ENCODE measurements at places on chromosomes 1 and 21.

DNA sequence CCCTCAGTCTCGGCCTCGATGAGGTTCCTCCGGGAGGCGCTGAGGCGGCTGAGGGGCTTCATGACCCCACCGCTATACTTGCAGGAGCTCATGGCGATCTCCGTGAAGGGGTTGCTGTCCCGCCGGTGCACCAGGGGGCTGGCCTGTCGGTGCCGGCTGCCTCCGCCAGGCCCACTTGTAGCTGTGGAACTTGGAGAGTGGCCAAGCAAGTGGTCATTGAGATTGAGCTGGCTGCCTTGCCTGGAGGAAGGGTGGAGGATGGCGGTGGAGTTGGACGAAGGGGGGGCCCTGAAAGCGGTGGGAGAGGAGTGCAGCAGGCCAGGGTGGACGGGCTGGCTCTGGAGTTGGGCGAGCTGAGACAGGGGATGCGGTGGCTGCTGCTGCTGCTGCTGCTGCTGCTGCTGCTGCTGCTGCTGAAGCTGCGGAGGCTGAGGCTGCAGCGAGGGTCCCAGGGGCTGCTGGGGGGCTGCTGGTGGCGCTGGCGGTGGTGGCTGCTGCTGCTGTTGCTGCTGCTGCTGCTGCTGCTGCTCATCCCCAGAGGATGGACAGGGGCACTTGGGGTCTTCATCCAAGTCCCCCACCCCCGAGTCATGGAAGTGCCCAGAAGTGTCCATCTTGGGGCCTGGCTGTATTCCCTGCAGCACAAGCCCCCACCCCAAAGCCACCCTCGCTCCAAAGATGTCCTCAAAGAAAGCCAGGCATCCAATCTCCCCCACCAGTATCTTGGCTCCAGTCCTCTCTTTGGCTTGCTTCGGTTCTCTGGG lies 548 bp downstream of the KCNN3 start:
- peak; percentile 37 for DNase-seq

DNA sequence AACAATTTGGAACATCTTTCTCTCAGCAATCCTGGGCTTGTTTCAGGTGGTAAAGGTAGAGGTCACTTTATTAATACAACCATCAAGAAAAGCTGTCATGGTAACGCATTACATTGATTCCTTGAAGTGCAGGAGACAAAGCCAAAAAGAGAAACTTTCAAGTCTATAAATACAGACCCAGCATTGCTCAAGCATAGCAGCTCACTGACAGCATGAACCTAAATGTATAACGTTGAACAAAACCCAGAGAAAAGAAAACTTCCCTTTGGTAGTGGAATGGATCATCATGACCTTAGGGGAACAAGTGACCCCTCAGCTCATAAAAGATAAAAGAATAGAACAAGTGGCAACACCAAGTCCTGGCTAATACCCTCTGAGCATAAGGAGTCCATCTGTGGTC lies 332.2 kb downstream of the NTNG1 start:
- no peak for DNase-seq

DNA sequence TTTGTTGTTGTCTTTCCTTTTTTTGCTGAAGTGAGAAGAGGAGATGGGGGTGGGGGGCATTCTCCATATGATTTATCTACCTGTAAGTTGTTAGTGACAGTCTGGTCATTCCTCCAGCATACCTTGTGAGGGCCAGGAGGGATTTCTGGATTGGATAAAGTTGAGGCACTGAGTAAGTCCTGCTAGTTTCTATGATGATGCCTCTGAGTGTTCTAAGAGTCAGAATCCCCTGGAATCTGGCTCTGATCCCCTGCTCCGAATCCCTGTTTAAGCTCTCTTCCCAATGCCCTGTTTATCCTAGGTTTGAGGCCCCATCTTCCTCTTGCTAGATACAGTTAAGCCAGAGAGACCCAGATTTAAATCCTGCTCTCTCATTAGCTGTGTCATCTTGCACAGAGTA lies 83.2 kb upstream of the HOOK1 start:
- no peak for DNase-seq

DNA sequence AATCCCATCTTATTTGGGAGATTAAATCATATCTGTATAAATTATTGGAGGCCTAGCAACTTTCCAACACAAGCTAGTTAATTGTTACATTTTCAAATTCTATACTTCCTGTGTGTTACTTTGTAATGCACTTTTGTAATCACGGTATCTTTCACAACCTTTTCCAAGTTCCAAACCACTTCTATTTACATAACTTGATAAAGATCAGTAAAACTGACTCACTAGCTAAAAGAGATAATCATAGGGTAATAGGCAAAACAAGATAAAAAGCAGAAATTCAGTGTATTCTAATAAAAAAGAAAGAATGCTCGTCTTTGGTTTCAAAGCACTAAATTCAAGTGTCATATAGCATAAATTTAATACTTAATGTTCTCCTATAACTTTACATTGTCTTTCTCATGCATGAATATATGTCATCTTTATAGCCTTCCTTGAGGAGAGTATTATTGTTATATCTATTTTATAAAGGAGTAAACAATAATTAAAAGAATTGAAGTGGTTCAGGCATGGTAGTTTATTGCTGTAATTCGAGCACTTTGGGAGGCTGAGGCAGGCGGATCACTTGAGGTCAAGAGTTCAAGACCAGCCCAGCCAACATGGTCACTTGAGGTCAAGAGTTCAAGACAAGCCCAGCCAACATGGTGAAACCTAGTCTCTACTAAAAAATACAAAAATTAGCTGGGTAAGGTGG lies 66.4 kb downstream of the RGS13 start:
- DNase-seq: no peak

DNA sequence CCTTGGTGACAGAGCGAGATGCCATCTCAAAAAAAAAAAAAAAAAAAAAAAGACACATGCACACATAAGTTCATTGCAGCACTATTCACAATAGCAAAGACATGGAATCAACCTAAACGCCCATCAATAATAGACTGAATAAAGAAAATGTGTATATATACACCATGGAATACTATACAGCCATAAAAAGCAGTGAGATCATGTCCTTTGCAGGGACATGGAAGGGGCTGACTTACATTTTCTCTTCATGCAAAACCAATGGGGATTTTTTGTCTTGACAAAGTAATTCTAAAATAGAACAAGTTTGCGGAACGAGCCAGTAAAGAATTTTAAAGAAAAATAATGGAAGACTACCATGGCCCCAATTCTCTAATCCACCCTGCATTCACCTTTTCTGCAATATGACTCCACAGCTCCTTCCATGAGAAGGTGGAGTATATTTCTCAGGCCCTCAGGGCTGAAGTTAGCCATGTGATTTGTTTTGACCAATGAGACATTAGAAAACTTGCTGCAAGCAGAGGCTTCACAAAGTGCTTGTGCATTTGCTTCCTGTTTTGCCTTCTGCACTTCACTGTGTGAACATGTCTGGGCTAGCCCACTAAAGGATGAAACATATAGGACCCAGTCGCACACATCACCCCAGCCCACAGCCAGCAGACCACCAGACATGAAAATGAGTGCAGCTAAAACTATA lies 78.8 kb upstream of the NR5A2 start:
- no peak for DNase-seq

- peak; percentile 22 for DNase-seq
Measured at GRCh38 chr1:24427545-24427862, 11.9 kb downstream of the NIPAL3 start.

GRCh38 chr1:93757256-93758036 lies 75.8 kb upstream of the BCAR3 start:
- DNase-seq: no peak

- no peak for DNase-seq
Measured at GRCh38 chr1:2506007-2506860, 20.2 kb downstream of the PANK4 start.

GRCh38 chr21:44299085-44299457 lies 782 bp upstream of the PFKL start:
- DNase-seq: no peak

GRCh38 chr1:225228871-225229303 lies 199.0 kb downstream of the LBR start:
- no peak for DNase-seq

- DNase-seq: no peak
Measured at GRCh38 chr1:78619446-78619802, 824 bp upstream of the IFI44L start.

GRCh38 chr1:201090541-201090940 lies 21.7 kb downstream of the CACNA1S start:
- DNase-seq: no peak

GRCh38 chr1:25766721-25767436 lies 33.1 kb upstream of the SELENON start:
- DNase-seq: no peak

GRCh38 chr1:6614019-6614928 lies 743 bp downstream of the PHF13 start:
- no peak for DNase-seq

DNA sequence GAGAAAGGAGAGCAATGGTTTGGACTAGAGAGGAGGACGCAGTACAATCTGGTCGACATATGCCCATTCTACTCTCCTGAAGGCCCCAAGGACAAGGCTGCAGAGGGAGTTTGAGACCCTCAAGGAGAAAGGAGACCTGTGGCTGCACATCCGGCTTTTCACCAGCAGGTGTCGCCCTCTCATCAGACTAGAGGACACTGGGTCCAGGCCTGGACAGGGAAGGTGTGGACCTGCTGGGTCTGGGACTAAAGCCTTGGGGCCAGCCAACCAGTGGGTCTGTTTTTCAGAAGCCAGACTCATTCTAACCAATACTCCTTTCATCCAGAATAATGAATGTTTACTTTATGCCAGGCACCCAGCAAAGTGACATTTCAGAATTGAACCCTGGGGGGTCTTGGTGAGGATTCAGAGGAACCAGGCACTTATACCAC lies 5.0 kb downstream of the SRARP start:
- DNase-seq: no peak

GRCh38 chr1:43541721-43542401 lies 11.2 kb downstream of the PTPRF start:
- DNase-seq: no peak

DNA sequence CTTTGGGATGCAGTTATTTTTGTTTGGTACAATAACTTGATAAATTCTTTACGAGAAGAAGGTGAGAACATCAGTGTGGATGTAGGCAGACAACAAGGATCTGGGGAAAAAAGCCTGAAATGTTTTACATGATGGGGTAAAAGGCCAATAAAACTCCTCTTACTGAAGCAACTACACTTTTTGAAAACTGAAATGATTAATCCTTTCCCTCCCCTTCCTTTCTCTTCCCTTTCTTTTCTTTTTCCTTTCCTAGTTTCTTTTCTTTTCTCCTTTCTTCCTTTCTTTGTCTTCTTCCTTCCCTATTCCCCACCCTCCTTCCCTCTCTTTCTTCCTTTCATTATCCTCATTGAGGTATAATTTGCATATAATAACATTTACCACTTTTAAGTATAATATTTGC lies 24.6 kb downstream of the F5 start:
- DNase-seq: no peak

- no peak for DNase-seq
Measured at GRCh38 chr1:173134029-173134428, 73.1 kb downstream of the TNFSF4 start.

DNA sequence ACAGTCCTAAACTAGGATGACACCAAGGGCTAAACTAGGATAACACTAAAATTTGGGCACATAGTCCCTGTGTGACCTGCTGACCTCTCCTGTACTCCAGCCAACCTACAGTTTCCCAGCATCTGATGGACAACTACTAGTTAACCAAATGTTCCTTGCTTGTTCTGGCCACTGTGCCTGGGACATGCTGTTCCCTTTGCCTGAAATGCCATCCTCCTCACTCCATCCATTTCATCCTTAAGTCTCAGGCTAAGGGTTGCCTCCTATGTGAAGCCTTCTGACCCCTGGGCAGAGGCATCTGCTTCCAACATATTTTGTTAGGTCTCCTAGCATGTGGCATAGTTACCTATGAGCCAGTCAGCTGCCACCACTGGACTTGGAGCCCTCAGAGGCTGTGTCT lies 204.9 kb upstream of the JUN start:
- DNase-seq: no peak

DNA sequence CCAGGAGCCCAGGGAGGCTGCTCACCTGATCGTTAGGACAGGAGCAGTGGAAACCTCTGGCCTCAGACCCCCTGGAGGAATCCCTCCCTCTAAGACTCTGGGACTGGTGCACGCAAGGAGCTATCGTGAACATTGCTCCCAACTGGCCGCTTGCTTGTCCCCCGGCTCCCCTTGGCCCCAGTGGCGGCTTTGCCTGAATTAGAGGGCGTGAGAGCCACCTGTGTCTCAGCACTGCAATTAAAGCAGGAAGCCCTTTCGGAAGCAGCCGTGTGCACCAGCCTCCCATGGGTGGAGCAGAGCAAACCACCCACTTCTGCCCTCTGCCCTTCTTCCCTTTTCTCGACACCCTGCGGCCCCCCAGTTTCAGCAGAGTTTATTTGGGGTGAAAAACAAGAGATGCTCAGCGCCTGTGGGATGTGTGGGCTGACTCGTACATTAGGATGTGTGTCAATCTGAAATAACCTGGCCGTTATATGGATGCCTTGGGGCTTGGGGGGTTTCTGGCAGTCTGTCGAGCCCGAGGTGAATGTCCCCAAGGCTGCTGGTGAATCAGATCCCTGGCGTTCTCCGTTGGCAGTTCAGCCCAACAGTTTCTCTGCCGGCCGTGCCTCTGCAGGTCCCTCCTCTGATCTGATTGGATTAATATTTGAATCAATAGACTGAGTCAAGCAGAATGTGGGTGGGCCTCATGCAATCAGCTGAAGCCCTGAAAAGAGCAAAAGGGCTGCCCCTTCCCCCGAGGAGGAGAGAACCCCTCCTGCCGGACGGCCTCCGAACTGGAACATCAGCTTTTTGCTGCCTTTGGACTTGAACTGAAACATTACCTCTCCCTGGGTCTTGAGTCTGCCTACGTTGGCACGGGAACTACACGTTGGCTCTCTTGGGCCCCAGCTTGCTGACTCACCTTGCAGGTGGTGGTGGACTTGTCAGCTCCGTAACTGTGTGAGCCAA lies 7.3 kb upstream of the UMODL1 start:
- no peak for DNase-seq

- no peak for DNase-seq
Measured at GRCh38 chr21:17613242-17613676, 558 bp upstream of the BTG3 start.

DNA sequence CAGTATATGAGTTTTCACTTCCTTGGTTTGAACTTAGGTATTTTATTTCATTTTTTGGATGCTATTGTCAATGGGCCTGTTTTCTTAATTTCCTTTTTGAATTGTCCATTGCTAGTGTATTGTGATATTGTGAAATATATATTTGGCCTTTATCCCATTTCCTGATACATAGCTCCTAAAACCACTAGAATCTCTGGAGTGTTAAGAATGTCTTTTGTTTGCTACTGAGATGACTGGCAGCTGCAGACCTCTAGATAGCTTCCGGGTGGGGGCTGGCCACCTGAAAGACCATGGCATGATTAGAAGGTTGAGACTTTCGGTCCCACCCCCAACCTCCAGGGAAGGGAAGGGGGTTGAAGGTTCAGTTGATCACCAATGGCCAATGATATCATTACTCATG lies 245.4 kb downstream of the KCNJ6 start:
- DNase-seq: no peak

GRCh38 chr1:211579440-211580302 lies 710 bp upstream of the SLC30A1 start:
- no peak for DNase-seq

DNA sequence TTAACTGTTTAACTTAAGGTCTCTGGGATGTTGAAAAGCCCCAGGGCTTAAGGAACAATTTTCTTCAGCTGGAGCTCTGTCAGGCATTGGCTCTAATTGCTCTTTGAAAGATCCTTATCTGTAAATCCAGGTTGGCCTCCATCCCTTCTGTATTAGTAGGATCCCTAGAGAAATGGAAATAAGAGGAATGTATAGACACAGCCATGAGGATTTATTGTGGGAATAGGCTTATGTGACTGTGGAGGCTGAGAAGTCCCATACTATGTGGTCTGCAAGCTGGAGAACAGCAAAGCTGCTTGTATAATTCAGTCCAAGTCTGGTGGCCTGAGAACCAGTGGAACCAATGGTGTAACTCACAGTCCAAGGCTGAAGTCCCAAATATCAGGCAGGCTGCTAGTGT lies 47.6 kb upstream of the VAV3 start:
- DNase-seq: no peak

All from NCI-H187 treated with DMSO at 0.1 percent for 48 hours (cell line).